ENCODE measurements at places on chromosomes 16 and 17.

DNA sequence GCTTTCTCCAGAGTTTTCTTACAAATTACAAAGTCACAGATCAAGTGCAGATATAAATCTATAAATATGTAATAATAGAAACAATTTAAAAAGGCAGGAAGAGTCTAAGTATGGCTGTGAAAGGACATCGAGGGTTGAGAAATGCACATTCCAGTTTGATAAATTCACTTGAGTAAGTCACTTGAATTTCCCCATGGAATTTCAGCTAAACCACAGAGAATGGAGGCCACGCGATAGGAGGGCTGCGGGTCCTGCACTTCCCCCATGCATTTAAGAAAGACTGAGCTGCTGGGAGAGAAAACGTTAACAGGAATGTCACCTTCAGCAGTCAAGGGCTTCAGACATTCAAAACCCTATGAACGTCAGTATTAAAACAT, 6.1 kb upstream of the MXRA7 start:
- H3K27me3 ChIP-seq: no peaks in the 10 kb centered on the region
- H3K4me1 ChIP-seq: peaks cover 27% of the 10 kb centered on the region
- H3K36me3 ChIP-seq: peaks cover 87% of the 10 kb centered on the region

GRCh38 chr16:88484505-88485365, 31.7 kb downstream of the ZFPM1 start:
- H3K36me3 ChIP-seq: peaks cover 78% of the 10 kb centered on the region
- H3K4me3 ChIP-seq: no peak overlapping the region
- H3K4me1 ChIP-seq: peaks cover 11% of the 10 kb centered on the region
- H3K27ac ChIP-seq: no peak overlapping the region
- DNase-seq: no peak

- no peak for DNase-seq
- no peak overlapping the region for H3K4me3 ChIP-seq
- H3K36me3 ChIP-seq: peaks cover 23% of the 10 kb centered on the region
- no peak overlapping the region for H3K27ac ChIP-seq
- H3K4me1 ChIP-seq: peaks cover 18% of the 10 kb centered on the region
- H3K27me3 ChIP-seq: no peaks in the 10 kb centered on the region
Observed at GRCh38 chr17:42560246-42560645, 1.7 kb upstream of the COASY start.

- H3K27ac ChIP-seq: no peak overlapping the region
- DNase-seq: no peak
- no peaks in the 10 kb centered on the region for H3K4me1 ChIP-seq
- H3K27me3 ChIP-seq: peaks cover 36% of the 10 kb centered on the region
- no peaks in the 10 kb centered on the region for H3K36me3 ChIP-seq
- no peak overlapping the region for H3K4me3 ChIP-seq
Observed at GRCh38 chr16:3997231-3997841, 116.8 kb upstream of the CREBBP start.

DNA sequence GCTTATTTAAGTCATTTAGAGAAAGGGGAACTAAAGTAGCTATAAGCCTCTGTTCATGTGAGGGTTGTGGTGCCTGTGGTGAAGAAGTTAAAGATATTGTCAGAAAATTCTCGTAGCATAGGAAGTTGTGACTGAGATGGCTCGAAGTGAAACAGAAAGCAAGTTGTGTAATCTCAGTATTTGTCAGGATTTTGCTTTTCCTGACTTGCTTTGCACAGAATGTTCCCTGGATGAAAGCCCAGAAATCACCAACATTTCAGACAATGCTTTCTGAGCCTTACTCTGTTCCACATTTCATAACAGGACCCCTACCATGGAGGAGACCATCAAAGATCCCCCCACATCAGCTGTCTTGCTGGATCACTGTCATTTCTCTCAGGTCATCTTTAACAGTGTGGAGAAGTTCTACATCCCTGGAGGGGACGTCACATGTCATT, 10.6 kb downstream of the CALCOCO2 start:
- H3K27me3 ChIP-seq: no peaks in the 10 kb centered on the region
- no peak overlapping the region for H3K4me3 ChIP-seq
- H3K27ac ChIP-seq: no peak overlapping the region
- H3K36me3 ChIP-seq: peaks cover 20% of the 10 kb centered on the region
- H3K4me1 ChIP-seq: no peaks in the 10 kb centered on the region

- no peaks in the 10 kb centered on the region for H3K27me3 ChIP-seq
- no peak overlapping the region for H3K27ac ChIP-seq
- H3K4me3 ChIP-seq: no peak overlapping the region
- no peak for DNase-seq
- no peaks in the 10 kb centered on the region for H3K4me1 ChIP-seq
- no peaks in the 10 kb centered on the region for H3K36me3 ChIP-seq
Observed at GRCh38 chr17:73022694-73023093, 69.8 kb downstream of the SLC39A11 start.

GRCh38 chr17:21689604-21690003, 2.7 kb upstream of the KCNJ18 start:
- H3K27me3 ChIP-seq: peaks cover 6% of the 10 kb centered on the region
- H3K27ac ChIP-seq: no peak overlapping the region
- H3K4me3 ChIP-seq: no peak overlapping the region
- H3K4me1 ChIP-seq: no peaks in the 10 kb centered on the region

- no peaks in the 10 kb centered on the region for H3K27me3 ChIP-seq
- peak; percentile 42 for DNase-seq
- H3K36me3 ChIP-seq: no peaks in the 10 kb centered on the region
- no peak overlapping the region for H3K27ac ChIP-seq
Observed at GRCh38 chr16:75789237-75789636, 62.9 kb upstream of the CPHXL start.

DNA sequence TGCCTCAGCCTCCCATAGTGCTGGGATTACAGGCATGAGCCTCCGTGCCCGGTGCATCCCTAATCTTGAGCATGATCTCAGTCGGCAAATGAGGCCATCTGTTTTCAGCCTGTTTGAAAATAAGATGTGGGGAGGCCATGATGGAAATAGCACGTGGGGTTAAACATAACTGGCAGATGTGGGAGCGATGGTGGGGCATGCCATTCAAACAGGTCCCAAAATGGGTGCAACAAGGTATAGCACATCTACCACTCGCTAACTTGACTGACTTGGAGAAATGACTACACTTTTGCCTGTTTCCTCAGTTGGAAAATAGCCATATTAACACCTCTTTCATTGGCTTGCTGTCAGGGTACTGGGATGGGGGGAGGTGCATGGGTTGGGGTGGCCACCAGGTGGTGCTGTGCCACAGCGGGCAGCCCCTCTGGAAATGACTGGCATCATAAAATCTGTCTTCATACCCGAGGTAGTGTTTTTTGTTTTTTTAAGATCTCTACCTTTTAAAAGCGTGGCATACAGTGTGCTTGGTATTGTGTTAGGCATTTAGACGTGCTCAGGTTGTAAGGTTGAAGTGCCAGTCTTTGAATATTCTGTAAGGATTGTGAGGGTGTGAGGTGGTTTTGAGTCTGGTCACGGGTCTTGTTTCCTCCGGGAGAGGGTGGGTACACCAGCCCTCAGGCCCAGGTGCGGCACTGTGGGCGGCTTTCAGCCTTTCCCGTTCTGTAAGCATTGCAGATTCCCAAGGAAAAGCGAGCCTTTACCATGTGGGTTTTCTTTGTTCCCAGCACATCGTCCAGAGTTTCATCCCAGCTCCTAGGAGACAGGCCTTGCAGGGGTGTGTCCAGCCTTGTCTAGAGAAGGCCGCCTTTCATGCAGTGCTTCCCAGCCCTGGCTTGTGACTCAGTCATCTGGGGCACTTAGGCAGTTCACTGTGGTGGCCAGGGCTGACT, 2.9 kb upstream of the TTYH2 start:
- peak; percentile 63 for DNase-seq
- H3K27me3 ChIP-seq: no peaks in the 10 kb centered on the region
- peaks cover 39% of the 10 kb centered on the region for H3K4me1 ChIP-seq
- H3K36me3 ChIP-seq: peaks cover 57% of the 10 kb centered on the region

DNA sequence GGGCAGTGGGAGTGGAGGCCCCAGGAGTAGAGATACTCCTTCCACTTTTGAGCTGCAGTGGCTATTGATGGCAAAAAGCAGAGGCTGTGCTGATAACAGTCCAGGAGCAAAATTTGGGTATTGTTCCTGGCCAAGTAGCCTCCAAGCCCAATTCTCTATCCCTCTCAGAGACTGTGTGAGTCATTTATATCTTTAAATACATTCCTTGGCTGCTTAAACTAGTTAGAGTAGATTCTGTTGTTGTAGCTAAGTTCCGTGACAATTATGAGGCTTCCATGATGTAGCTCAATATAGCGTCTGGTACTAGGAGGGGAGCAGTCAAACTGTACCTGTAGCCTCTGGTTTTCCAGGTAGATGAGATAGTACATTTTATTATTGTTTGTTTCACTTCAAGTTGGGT, 19.9 kb upstream of the UBE2G1 start:
- DNase-seq: no peak
- peaks cover 6% of the 10 kb centered on the region for H3K4me1 ChIP-seq
- no peaks in the 10 kb centered on the region for H3K27me3 ChIP-seq
- no peaks in the 10 kb centered on the region for H3K36me3 ChIP-seq

DNA sequence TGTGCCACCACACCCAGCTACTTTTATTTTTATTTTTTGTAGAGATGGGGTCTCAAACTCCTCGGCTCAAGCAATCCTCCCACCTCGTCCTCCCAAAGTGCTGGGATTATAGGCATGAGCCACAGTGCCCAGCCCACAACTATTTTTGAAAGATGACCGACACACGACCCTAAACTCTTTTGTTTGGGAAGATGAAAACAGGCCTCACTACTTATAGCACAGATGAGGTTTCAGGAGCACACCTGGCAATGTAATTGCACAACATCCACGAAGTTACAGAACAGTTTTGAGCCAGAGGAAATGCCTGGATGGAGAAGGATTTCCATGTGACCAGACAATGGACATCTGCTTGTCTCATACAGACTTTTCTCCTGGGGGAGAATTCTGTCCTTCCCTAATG, 43.4 kb upstream of the PRSS54 start:
- no peak for DNase-seq
- H3K4me3 ChIP-seq: no peak overlapping the region
- no peaks in the 10 kb centered on the region for H3K4me1 ChIP-seq
- no peaks in the 10 kb centered on the region for H3K36me3 ChIP-seq

DNA sequence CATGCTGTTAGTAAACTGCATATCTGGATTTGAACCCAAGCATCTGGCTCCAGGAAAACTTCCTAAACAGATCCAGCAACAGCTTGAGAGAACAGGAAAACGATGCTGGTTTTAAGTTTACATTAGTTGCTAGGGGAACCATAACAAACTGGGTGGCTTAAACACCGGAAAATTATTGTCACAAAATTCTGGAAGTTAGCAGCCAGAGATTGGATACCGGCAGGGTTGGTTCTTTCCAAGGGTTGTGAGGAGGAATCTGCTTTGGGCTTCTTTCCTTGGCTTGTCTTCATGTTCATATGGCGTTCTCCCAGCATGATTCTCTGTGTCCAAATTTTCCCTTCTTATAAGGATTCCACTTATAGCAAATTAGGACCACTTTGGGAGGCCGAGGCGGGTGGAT, 276.9 kb upstream of the TOM1L1 start:
- H3K36me3 ChIP-seq: no peaks in the 10 kb centered on the region
- no peak overlapping the region for H3K4me3 ChIP-seq
- DNase-seq: no peak

- H3K27me3 ChIP-seq: no peaks in the 10 kb centered on the region
- no peak overlapping the region for H3K4me3 ChIP-seq
- H3K27ac ChIP-seq: no peak overlapping the region
- H3K36me3 ChIP-seq: no peaks in the 10 kb centered on the region
- DNase-seq: no peak
Observed at GRCh38 chr16:25052530-25052929, 37.4 kb upstream of the ARHGAP17 start.

DNA sequence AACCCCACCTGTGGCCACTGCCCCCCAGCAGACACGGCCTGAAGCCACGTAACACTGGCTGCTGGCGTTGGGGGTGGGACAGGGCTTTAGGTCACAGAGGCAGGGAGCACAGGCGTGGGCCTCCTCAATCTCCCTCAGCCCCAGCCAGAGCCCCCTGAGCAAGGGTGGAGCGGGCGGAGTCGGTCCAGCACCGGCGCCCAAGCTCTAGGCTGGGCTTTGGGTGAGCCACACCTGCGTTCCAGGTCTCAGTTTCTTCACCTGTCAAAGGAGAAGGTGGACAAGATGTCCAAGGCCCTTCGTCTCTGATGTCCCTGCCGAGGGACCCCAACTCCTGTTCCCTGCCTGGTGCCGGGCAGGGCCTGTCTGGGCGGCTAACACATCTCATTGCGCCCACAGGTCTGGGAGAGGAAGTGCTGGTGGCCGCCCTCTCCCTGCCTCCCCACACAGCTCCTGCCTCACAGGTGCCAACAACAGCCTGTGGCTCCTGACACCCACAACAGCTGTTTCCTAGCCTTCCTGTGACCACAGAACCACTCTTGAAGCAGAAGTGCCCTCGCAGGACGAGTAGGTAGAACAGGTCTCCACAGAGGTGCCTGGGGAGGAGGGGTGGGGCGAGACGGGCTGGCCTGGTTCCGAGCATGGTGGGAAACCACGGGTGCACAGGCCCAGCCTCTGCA, 12.0 kb downstream of the FAM83G start:
- no peak overlapping the region for H3K27ac ChIP-seq
- no peak for DNase-seq
- H3K27me3 ChIP-seq: no peaks in the 10 kb centered on the region
- H3K36me3 ChIP-seq: peaks cover under 1% of the 10 kb centered on the region
- peaks cover 3% of the 10 kb centered on the region for H3K4me1 ChIP-seq

- H3K4me3 ChIP-seq: no peak overlapping the region
- no peaks in the 10 kb centered on the region for H3K4me1 ChIP-seq
- H3K27ac ChIP-seq: no peak overlapping the region
- no peaks in the 10 kb centered on the region for H3K36me3 ChIP-seq
- no peaks in the 10 kb centered on the region for H3K27me3 ChIP-seq
Observed at GRCh38 chr16:25896411-25896810, 204.7 kb downstream of the HS3ST4 start.

- peaks cover 27% of the 10 kb centered on the region for H3K27me3 ChIP-seq
- H3K27ac ChIP-seq: no peak overlapping the region
- 0 out of 2 replicates have a peak, but pooled peaks cover 5% of the 10 kb centered on the region for H3K4me1 ChIP-seq
- H3K36me3 ChIP-seq: no peaks in the 10 kb centered on the region
- no peak for DNase-seq
Observed at GRCh38 chr17:77722366-77722765, 236.1 kb upstream of the TNRC6C start.

GRCh38 chr17:81858967-81859905, 1.1 kb downstream of the P4HB start:
- H3K4me1 ChIP-seq: peaks cover 47% of the 10 kb centered on the region
- peak overlapping the region; percentile 94 for H3K4me3 ChIP-seq
- no peak for DNase-seq

DNA sequence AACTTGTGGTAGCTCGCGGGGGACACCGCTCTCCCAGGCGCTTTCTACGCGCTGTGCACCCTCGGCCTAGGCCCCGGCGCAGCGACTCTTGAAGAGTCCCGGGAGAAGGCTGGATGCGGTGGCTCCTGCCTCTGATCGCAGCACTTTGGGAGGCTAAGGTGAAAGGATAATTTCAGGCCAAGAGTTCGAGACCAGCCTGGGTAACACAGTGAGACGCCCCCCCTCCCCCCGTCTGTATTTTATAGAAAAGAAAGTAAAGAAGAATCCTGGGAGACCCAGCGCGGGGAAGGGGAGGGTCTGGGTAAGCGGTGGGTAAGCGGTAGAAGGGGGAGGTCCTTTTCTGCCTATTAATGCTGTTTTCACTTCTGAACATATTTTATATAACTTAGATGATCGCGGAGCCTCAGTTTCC, 486 bp upstream of the PLLP start:
- H3K4me1 ChIP-seq: peaks cover 19% of the 10 kb centered on the region
- no peak for DNase-seq
- peak overlapping the region; percentile 59 for H3K4me3 ChIP-seq
- no peak overlapping the region for H3K27ac ChIP-seq
- peaks cover 4% of the 10 kb centered on the region for H3K27me3 ChIP-seq

- H3K4me1 ChIP-seq: peaks cover 39% of the 10 kb centered on the region
- peaks cover 6% of the 10 kb centered on the region for H3K36me3 ChIP-seq
- H3K4me3 ChIP-seq: no peak overlapping the region
Observed at GRCh38 chr16:3490911-3491629, 4.2 kb downstream of the C16orf90 start.

GRCh38 chr17:31392856-31393748, 1.6 kb downstream of the RAB11FIP4 start:
- DNase-seq: no peak
- H3K4me3 ChIP-seq: no peak overlapping the region
- no peaks in the 10 kb centered on the region for H3K36me3 ChIP-seq
- H3K4me1 ChIP-seq: peaks cover 21% of the 10 kb centered on the region
- peaks cover 25% of the 10 kb centered on the region for H3K27me3 ChIP-seq
